ENCODE measurements at places on chromosomes 13 and 19. TPM values are rescaled to one million over a fixed set of nuclear protein-coding genes. Genes with fewer than 3 reads are reported as not detected.
A peak's percentile ranks its signal among the peaks of the same experiment; 100 is the strongest.

The KLK12 gene
- not detected for total RNA-seq

- H3K27ac ChIP-seq: no peak overlapping the region
- H3K4me3 ChIP-seq: no peak overlapping the region
- H3K36me3 ChIP-seq: no peaks in the 10 kb centered on the region
- DNase-seq: no peak
- no peaks in the 10 kb centered on the region for H3K27me3 ChIP-seq
- no peaks in the 10 kb centered on the region for H3K4me1 ChIP-seq
Observed at GRCh38 chr13:49410006-49410405, 33.9 kb downstream of the CAB39L start.

- H3K27me3 ChIP-seq: no peaks in the 10 kb centered on the region
- no peaks in the 10 kb centered on the region for H3K4me1 ChIP-seq
- no peak overlapping the region for H3K4me3 ChIP-seq
- H3K36me3 ChIP-seq: no peaks in the 10 kb centered on the region
- no peak overlapping the region for H3K27ac ChIP-seq
Observed at GRCh38 chr19:5814852-5815246, 10.0 kb downstream of the NRTN start.

- H3K4me1 ChIP-seq: peaks cover 3% of the 10 kb centered on the region
- no peak for DNase-seq
- H3K36me3 ChIP-seq: no peaks in the 10 kb centered on the region
- H3K27ac ChIP-seq: no peak overlapping the region
- no peak overlapping the region for H3K4me3 ChIP-seq
Observed at GRCh38 chr13:23651887-23652286, 81.7 kb downstream of the TNFRSF19 start.

The AXL gene
- 172 TPM for total RNA-seq

The OR7G3 gene
- total RNA-seq: not detected

The CNMD gene
- not detected for total RNA-seq

- DNase-seq: no peak
- H3K27me3 ChIP-seq: no peaks in the 10 kb centered on the region
- H3K36me3 ChIP-seq: no peaks in the 10 kb centered on the region
- H3K27ac ChIP-seq: no peak overlapping the region
- H3K4me1 ChIP-seq: peaks cover 23% of the 10 kb centered on the region
Observed at GRCh38 chr13:95276037-95276505, 25.2 kb downstream of the ABCC4 start.

The ZNF302 gene
- total RNA-seq: 15.9 TPM

The DUXA gene
- total RNA-seq: not detected

DNA sequence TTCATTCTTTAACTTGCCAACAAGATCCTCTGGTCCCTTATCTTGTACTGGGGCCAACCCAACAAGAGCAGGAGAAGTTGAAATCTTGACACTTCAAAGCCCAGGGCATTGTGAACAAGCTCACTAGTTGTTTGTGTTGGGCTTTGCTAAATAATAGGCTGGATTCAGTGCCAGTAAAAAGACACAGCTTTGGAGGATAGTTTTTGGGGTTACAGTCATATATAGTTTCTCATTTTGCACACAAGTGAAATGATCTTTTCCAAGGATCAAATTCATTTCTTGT, 30.3 kb upstream of the LRCH1 start:
- H3K4me3 ChIP-seq: no peak overlapping the region
- no peaks in the 10 kb centered on the region for H3K27me3 ChIP-seq
- DNase-seq: no peak

GRCh38 chr19:29367791-29368222, 154.9 kb upstream of the UQCRFS1 start:
- no peak for DNase-seq
- no peak overlapping the region for H3K4me3 ChIP-seq
- no peaks in the 10 kb centered on the region for H3K36me3 ChIP-seq
- no peak overlapping the region for H3K27ac ChIP-seq
- no peaks in the 10 kb centered on the region for H3K4me1 ChIP-seq
- H3K27me3 ChIP-seq: peaks cover 16% of the 10 kb centered on the region

DNA sequence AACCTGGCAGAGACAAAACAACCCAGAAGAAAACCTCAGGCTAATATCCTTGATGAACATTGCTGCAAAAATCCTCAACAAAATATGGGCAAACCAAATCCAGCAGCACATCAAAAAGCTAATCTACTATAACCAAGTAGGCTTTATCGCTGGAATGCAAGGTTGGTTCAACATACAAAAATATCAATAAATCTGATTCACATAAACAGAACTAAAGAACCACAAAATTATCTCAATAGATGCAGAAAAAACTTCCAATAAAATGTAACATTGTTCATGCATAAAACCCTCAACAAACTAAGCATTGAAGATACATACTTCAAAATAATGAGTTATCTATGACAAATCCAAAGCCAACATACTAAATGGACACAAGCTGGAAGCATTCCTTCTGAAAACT, 8.8 kb downstream of the ZNF724 start:
- H3K27me3 ChIP-seq: no peaks in the 10 kb centered on the region
- no peak overlapping the region for H3K27ac ChIP-seq
- DNase-seq: no peak
- H3K36me3 ChIP-seq: peaks cover 90% of the 10 kb centered on the region

- no peaks in the 10 kb centered on the region for H3K27me3 ChIP-seq
- H3K4me1 ChIP-seq: peaks cover 17% of the 10 kb centered on the region
- no peaks in the 10 kb centered on the region for H3K36me3 ChIP-seq
- no peak overlapping the region for H3K4me3 ChIP-seq
Observed at GRCh38 chr13:72290962-72291681, 424.1 kb upstream of the DACH1 start.

- H3K36me3 ChIP-seq: no peaks in the 10 kb centered on the region
- peak overlapping the region; percentile 88 for H3K27ac ChIP-seq
- peaks cover 24% of the 10 kb centered on the region for H3K4me1 ChIP-seq
- H3K27me3 ChIP-seq: no peaks in the 10 kb centered on the region
- peak; percentile 63 for DNase-seq
- peak overlapping the region; percentile 79 for H3K4me3 ChIP-seq
Observed at GRCh38 chr19:18589380-18590272, 1.0 kb downstream of the REX1BD start.

- DNase-seq: no peak
- H3K27me3 ChIP-seq: no peaks in the 10 kb centered on the region
- no peak overlapping the region for H3K27ac ChIP-seq
- peaks cover 13% of the 10 kb centered on the region for H3K36me3 ChIP-seq
- H3K4me3 ChIP-seq: no peak overlapping the region
Observed at GRCh38 chr19:47176071-47176626, 45.5 kb downstream of the SAE1 start.
